Colonic mucosa (tissue), 4 donors: ENCODE measurements at places on chromosomes 2 and 18. TPM values are rescaled to one million over a fixed set of nuclear protein-coding genes. Genes with fewer than 3 reads are reported as not detected.

ZNF513 gene
- 24.5 TPM for total RNA-seq

BCL2 gene
- 13.9 TPM for total RNA-seq

DNA sequence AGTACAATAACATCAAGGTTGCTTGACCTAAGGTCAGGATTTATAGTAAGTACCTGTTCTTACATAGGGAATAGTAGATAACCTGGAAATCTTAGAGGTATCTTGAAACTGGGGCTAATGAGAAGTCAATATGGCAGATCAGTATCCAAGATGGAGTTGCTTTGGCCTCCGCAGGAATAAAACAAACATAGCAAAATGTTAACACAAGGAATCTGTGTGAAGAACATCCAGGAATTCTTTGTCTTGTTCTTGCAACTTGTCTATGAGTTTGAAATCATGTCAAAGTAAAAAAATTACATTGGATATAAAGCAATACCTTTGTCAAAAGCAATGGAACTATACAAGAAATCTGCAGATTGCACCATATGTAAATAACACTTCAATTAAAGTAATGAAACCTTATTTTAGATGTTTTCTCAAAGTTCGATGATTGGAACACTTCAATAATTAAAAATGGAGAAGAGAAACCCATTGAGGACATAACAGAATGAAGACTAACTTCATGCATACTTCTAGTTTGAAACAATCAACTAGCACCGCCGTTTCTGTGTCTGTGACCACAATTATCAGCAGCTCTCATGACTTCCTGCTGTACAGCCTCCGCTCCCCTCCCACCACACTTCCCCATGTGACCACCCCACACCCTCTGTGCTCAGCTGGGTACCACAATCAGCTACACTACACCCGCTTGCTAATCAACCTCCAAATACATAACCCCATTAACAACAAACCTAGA lies 27.6 kb downstream of the C2orf76 start:
- DNase-seq: peak; percentile 36

SPHKAP gene
- 0.08 TPM for total RNA-seq

IL36B gene
- not detected for total RNA-seq

- no peak for DNase-seq
Measured at GRCh38 chr18:31574359-31574758, 17.3 kb upstream of the TTR start.

GRCh38 chr18:67525328-67526099 lies 9.0 kb upstream of the DSEL start:
- DNase-seq: peak; percentile 19

DNA sequence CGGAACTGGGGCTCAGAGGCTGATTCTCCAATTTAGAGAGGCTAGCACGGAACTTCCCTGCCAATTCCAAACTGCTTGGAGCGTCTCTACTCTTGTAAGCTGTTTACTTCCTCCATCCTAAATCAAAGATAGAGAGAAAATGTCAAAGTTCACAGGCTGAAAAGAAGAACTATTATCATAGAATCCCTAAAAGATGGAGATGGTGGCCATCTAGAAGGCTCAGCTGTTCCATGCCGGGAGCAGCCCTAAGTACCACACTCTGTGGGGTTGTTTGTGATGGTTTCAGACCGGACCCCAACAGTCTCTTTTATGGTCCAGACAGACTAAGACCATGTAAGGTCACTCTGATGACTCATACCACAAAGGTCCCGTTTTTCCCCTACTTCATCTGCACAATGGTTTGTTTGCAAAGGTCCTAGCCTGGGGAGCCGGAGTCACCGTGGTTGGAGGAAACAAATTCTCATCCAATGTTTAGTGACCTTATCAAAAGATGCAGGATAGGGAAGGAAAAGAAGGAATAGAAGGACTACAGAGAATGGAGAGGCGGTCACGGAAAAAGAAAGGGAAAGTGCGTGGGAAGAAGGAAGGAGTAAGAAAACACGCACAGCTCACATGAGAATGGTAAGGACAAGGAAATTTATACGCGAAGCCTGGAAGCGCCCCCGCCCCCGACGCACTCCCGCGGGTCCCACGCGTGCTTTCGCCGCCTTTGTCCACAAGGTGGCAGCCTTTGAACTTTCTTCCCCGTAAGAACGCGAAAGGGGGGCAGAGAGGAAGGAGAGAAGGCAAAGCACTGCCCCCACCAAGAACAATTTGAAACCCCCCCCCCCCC lies 453 bp upstream of the ANTXR1 start:
- peak; percentile 72 for DNase-seq

SERPINB10 gene
- not detected for total RNA-seq
